ENCODE measurements at places on chromosomes 2 and 18.

GRCh38 chr2:182378759-182379158 is 48.1 kb downstream of the PDE1A start:
- no peak for DNase-seq

GRCh38 chr18:39561126-39561525 is 1995.5 kb upstream of the CELF4 start:
- no peak for DNase-seq

DNA sequence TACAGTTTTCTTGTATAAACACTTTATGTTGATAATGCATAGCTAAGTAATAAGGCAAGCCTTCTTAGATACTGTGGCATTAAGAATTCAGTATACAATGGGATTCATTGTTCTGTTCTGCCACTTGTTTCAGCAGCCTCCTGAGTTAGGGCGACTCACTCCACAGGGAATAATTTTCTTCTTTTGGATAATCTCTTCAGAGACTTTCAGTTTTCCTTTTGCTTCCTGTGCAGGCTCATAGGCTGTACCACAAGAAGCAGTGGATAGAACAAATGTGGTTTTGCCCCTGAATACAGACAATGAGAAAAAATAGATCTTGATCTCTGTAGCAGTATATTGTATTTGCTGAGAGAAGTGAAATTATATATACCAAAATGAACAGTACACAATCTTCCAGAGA is 298.0 kb downstream of the ZNF407 start:
- no peak for DNase-seq

DNA sequence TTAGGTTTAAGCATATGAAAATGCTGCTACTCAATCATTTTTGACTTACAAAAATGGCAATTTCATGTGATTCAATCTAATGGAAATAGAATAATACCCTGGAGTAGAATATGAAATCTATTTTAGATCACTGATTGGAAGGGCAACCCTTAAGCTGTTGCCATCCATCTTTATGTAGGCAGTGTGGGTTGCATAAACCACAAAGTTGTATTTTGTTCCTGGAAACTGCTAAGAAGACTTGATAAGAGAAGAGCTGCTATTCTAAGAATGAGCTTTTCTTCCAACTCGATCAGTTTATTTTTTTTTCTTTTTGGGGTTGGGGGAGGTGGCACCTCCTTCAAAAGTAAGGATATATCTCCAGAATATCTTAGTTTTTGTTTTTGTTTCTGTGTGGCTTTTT is 60.2 kb downstream of the CAVIN2 start:
- DNase-seq: no peak

DNA sequence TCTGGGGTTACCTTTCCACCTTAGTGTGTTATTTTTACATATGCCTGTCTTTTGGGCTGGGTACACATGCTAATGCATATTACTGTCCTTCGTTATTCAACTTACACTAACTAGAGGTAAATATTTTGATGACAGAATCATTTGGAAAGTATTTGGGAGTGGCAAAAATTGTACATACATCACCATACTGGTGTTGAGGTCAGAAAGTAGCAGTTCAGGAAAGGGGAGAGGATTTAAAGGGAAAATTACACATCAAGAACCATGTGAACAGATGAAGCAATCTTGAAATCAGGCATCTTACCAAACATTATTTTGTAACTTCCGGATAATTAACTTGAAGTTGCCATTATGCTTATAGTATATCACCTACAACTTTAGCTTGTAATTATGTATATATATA is 379.7 kb downstream of the RND3 start:
- DNase-seq: no peak
